ENCODE measurements at places on chromosomes 5 and 9. TPM values are rescaled to one million over a fixed set of nuclear protein-coding genes. Genes with fewer than 3 reads are reported as not detected.

The FBN2 gene
- total RNA-seq: 2.4 TPM

The PCDHGB2 gene
- 2.5 TPM for total RNA-seq

The SMC2 gene
- total RNA-seq: 10.1 TPM

The ARHGEF37 gene
- 14.5 TPM for total RNA-seq

DNA sequence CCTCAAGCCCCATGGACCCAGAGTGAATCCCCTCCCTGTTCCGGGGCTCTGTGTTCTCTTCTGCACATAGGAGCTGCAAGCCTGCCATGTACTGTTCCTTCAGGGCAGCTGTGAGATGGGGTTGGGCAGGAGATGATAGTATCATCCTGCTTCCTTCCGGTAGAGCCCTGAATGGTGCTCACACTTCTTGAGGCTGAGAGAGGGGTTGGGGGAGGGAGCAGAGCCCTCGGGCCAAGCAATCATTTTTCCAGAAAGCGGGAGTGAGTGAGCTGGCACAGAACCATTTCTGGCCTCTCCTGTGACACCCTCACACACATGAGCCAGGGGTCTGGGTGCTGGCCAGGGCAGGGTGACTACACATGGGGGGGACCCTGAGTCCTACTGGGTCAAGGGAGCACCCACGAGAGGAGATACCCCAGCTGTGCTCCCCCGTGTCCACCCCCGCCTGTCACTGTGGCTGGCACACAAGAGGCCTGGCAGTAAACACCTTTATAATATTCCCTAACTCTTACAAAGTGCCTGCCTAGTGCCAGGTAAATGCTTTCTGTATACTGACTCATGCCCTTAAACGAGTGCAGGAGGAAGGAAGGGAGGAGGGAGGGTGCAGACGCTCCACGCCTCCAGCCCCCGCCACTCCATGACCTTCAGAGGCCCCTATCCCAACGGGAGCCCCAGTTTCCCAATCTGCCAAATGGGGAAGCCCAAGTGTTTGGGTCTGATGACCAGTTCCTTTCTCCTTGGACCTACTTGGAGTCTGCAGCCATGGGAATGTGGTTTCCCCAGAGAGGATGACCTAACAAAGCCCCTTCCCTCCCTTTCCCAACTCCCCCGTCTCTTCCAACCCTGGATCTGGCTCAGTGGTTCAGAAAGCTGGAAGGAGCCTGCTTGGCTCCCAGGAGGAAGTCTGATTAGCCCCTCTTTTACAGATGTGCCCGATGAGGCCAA, 15.5 kb downstream of the AKNA start:
- H3K27ac ChIP-seq: peak overlapping the region; percentile 57
- H3K4me3 ChIP-seq: no peak overlapping the region
- no peak for DNase-seq
- no peaks in the 10 kb centered on the region for H3K27me3 ChIP-seq

- H3K36me3 ChIP-seq: no peaks in the 10 kb centered on the region
- no peak overlapping the region for H3K27ac ChIP-seq
- H3K4me1 ChIP-seq: peaks cover 9% of the 10 kb centered on the region
- no peak for DNase-seq
- no peaks in the 10 kb centered on the region for H3K27me3 ChIP-seq
Measured at GRCh38 chr5:73955271-73955846, 329.4 kb downstream of the ARHGEF28 start.

DNA sequence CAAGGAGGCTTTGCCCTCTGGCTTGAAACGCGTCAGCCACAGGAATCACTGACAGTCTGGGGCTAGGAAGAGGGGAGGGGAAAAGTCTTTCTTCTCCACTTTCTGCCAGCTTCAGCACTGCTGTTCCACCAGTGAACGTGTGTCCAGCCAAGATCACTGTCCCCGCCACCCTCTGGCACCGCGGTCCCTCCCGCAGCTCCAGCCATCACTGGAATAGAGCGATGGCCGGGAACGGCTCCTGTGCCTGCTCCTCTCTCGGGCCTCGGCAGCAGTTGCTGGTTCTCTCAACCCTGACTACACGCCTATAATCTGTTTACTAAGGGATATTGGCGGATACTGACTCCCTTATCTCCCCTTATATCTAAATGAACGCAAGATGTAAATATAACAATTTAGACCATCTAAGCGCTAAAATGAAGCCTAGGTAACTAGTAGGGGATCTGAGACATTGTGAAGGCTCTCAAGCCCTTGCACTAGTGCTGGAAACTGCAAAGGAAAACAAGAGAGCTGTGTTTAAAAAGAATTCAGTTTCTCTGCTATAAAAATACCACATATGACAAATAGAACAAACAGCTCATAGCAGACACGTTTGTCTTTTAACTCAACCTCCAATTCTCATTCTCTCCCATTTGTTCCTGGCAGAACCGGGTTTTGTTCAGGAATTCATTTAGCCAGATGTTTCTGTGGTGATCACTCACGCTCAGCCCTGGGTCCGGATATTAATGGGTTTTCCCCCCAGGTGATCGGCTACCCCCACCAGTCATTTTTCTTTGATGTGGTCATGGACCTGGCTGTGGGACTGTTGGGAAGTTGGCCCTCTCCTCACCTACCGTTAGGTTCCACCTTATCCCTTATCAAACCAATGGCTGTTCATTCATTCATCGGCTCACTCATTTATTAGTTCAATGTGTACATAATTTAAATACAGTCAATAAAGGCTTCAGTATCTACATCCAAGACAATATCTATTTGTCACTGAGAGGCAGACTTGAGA, 149.8 kb downstream of the MED10 start:
- H3K4me3 ChIP-seq: no peak overlapping the region
- DNase-seq: no peak
- H3K36me3 ChIP-seq: no peaks in the 10 kb centered on the region
- H3K27me3 ChIP-seq: no peaks in the 10 kb centered on the region
- H3K4me1 ChIP-seq: no peaks in the 10 kb centered on the region
- no peak overlapping the region for H3K27ac ChIP-seq

- no peak overlapping the region for H3K27ac ChIP-seq
- H3K27me3 ChIP-seq: no peaks in the 10 kb centered on the region
- no peak for DNase-seq
Measured at GRCh38 chr9:98502976-98503325, 205.8 kb downstream of the GABBR2 start.
